ENCODE measurements at places on chromosomes 1 and 21.

DNA sequence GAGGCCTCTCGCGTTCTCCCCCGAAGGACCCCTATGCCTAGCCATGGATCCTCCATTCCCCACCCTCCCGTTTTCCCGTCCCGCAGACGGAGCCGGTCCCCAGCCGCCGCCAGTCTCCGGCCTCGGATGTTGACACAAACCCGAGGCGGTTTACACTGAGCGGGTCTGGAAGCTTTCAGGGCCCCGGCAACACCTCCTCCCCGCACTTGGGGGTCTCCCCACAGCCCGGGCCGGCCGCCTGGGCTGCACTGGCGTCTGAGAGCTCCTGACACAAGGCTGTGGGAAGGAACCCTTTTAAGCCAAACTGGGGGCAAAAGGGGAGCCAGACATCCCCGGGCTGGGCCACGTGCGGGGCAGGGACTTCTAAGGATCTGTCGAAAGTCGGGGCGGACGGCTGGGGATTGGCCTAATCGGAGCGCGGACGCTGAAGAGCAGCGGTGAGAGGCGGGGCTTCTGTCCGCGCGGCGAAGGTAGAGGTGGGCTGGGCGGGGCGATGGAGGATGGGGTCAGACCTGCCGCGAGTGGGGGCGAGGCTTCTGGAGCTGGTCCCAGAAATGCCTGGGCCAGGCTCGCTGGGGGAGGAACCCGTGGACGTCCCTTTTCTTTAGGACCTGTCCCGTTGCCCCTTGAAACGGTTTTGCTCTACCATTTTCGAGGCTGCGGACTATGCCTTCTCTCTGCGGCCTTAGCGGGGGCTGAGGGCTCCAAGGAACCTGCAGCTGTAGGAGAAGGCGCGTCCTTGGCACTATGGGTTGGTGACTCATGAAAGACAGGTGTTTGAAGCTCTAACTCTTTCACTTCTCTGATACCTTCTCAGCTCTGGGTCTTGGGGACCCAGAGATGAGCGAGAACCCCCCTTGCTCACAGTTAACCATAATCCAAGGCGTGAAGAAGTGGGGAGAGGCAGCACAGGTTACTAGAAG, 1.2 kb upstream of the HPCAL4 start:
- DNase-seq = no peak

DNA sequence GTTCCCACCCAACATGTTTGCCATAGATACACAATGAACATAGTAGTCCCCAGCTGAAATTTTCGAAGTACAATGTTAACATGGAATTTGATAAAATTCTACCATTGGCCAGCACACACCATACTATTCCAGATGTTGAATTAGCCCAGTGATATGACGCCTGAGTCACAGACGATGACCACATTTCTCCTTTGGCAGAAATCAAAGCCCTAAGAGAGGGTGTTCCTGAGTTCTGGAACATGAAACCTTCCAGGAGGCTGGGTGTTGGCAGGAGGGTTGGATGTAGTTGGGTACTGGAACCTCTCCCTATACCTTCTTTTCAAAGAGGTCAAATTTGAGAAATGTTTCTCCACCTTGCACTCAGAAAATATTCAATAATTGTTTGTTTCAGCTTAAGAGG, 37.8 kb downstream of the LPAR3 start:
- DNase-seq = no peak

DNA sequence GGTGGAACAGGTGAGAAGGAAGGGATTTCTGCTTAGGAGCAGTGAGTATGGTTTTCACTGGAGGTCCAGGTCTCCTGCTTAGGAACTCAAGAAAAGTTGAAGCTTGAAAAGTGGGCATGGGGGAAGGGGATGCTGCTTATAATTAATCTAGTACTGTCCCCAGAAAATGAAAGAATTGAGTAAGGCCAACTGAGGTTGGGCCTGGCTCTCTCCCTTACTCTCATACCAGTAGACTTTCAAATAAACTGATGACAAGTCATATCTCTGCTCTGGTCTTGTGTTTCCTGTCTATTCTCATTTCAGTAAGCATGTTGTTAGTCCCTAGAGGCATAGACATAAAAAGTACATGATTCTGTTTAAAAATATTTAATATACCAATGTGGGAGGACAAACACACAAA, 26.4 kb downstream of the CD48 start:
- DNase-seq = no peak

DNA sequence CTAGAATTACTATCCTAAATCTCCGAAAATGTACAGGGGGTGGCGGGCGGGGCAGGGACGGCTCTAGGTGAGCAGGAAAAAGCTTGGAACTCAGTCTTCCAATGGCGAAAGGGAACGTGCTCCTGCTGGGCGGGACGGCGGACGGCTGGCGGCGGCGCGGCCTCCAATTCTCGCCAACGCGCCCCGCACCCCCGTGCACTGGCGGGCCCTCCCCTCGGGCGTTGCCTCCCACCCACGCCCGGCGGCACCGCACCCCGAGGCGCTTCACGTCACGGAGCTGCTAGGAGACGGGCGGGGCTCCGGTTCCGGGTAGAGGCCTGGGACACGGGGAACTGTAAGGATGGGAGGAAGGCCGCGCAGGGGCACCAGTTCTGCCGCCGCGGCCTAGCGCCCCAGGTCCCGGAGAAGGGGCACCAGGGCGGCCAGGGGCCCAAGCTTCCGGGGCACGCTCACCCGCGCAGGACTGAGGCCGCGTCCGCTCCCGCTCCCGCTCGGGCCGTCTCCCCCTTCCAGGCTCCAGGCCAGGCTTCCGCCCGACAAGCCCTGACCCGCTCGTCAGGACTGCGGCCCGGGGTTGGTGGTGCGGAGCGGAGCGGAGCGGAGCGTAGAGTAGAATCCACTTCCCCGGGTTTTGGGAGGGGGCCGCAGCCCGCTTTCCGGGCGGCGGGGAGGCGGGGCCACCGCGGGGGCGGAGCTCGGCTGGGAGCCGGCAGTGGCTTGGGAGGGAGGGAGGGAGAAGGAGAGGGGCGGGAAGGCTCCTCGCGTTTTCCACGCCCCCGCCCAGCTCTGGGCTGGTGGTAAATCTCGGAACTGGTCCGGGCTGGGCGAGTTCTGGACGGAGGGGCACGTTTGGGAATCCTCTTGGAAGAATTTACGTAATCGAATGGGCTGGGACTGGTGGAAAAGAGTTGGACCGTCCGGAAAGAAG, at the start of gene DDX59:
TSS of gene DDX59 (minus strand) at position 594 of the 928 bp plus-strand sequence. CDS start 3,167 bp downstream, outside the sequence.
- DNase-seq = peak; percentile 91

DNA sequence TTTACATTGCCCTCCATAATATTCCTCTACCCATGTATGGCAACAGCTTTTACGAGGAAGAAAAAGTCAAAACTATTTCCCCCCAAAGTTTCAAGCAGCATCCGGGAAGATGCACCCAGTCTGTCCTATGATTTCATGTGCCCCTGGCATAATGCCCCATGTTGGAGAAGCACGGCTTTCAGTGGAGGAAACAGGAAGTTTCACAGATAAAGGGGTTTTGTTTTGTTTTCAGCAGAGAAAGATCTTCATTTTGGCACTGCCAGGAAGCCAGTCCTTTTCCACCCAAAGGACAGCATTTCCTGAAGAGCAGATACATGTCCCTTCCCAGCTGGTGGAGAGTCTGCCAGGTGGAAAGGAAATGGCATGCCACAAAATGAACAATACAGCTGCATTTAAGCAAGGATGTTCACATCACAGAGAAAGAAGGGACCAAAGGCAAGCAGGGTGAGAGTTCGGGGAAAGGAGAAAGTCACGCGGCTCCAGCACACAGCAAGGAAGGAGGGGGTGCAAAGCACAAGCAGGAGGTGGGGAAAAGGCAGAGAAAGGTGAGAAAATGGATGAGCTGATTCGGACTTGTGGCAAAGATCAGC, 95.3 kb upstream of the HIVEP3 start:
- no peak for DNase-seq

- DNase-seq = no peak
Observed at GRCh38 chr1:61085206-61085982, 3.0 kb downstream of the NFIA start.

- DNase-seq = no peak
Observed at GRCh38 chr1:151060007-151060656, at the start of gene MLLT11. Gene MLLT11 (plus strand): TSS chr1:151060397. CDS start chr1:151067225, 6,828 bp downstream.

- DNase-seq = no peak
Observed at GRCh38 chr1:104190821-104191220, 441.1 kb downstream of the AMY1C start.

DNA sequence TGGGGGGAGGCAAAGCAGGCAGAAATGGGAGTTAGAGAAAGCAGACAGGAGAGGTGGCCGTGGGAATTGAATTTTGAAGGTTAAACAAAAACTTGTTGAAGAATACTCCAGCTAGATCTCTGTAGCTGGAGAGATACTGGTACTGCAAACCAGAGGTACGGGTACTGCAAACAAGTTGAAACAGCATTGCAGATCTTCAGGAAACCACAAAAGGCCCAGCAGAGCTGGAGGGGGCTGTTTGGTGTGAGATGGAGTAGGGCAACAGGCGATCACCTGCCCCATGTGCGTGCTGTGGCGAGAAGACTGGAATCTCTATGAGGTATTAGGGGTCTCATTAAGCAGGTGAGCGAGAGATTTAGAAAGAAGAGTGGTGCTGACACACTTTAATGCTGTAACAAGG, 77.7 kb upstream of the RGS4 start:
- DNase-seq = no peak

DNA sequence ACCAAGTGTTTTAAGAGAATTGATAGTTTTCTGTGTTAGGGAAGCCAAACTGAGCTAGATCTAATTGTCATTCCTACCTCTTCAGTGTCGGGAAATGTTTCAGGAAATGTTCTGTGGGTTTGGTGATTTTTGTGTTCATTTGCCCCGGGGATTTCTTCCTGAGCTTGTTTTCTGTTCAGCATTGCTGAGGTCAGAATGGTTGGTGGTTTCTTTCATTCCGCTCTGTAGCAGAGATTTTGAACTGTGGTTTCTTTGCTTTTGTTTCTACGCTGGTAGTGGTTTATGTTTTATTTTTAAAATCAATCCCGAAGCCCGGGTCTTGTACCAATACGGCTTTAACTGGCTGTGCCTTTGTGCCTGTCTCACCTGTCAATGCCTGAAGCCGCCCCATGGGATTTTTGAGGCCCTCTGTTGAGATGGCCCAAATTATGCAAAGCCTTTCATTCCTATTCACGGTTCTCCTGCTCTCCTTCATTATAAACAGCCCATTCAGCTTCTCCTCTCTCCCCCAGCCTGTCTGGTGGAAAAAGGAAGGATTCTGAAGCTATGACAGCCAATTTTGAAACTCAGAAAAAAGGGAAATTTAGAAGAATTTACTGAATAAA, 417.2 kb upstream of the KAZN start:
- no peak for DNase-seq

DNA sequence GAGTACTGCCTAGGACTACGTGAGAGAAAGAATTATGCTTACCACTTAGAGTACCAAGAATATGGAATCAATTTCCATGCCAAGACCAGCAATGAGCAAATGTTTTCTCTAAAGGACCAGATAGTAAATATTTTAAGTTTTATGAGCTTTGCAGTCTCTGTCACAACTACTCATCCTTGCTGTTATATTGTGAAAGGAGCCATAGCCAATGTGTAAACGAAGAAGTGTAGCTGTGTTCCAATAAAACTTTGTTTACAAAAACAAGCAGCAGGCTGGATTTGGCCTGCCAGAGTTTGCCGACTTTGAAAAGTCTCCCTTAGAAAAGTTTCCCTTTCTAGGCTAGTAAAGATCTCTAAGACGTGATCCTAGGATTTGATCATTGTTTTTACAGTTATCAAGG, 128.8 kb downstream of the PDE4B start:
- no peak for DNase-seq

DNA sequence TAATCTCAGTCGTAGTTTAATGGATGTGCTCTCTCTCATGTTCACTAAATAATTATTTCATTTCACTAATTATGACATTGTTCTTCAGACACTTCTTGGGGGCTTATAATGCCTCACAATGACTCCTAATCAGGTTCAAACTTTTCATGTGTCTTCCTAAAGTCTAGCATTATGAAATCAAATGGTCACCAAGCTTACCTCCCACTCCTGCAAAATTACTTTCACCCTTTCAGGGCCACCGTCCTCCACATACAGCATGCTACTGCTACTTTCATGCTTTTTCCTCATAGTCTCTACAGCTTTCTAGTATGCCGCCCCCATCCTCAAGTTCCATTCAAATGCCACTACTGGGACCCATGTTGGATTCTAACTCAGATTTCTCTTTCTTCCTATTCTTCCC, 59.8 kb upstream of the C1orf53 start:
- no peak for DNase-seq

- DNase-seq = no peak
Observed at GRCh38 chr1:52400131-52400530, 4.1 kb downstream of the ORC1 start.

- no peak for DNase-seq
Observed at GRCh38 chr1:224170748-224171478, 12.1 kb upstream of the DEGS1 start.

DNA sequence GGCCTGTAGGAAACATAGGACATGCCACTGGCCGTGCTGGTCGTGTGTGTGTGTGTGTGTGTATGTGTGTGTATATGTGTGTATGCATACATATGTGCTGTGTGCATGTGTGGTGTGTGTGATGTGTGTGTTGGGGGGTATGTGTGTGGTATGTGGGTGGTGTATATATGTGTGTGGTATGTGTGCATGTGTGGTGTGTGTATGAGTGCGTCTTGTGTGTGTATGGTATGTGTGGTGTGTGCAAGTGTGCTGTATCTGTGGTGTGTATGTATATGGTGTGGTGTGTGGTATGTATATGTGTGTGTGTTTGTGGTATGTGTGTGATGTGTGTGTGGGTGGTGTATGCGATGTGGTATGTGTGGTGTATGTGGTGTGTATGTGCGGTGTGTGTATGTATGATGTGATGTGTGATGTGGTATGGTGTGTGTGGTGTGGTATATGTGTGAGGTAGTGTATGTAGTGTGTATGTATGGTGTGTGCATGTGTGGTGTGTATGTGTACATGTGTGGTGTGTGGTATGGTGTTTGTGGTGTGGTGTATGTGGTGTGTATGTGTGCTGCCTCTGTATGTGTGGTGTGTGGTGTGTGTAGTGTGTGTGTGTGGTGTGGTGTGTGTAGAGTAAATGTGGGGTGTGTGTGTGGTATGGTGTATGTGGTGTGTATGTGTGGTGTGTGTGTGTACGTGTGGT, 120.8 kb upstream of the CACHD1 start:
- no peak for DNase-seq

GRCh38 chr1:244354810-244355278, 96.9 kb downstream of the ADSS2 start:
- DNase-seq = no peak

DNA sequence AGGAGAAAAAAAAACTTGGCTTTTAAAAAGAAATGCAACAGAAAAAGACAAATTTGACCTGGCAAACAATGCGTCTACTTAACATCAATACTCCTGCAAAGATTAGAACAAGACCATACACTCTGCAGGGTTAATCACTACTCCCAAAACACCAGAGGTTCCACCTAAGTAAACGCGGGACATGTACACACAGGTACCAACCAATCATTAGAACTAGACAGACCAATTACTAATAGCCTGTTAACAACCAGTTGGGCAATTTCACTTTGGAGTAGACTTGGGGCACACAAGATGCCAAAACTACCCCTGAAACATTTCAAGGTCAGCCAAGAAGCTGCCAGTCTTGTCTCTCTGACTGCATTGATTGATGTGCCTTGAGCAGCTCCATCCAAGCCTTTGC, 125.8 kb downstream of the RRAGC start:
- DNase-seq = no peak

Measured in GM18507 (cell line).